SK-N-DZ (cell line): ENCODE measurements at places on chromosomes 12 and 14.
A peak's percentile ranks its signal among the peaks of the same experiment; 100 is the strongest.

GRCh38 chr12:14773685-14774073 is 29.6 kb downstream of the WBP11 start:
- DNase-seq = no peak

DNA sequence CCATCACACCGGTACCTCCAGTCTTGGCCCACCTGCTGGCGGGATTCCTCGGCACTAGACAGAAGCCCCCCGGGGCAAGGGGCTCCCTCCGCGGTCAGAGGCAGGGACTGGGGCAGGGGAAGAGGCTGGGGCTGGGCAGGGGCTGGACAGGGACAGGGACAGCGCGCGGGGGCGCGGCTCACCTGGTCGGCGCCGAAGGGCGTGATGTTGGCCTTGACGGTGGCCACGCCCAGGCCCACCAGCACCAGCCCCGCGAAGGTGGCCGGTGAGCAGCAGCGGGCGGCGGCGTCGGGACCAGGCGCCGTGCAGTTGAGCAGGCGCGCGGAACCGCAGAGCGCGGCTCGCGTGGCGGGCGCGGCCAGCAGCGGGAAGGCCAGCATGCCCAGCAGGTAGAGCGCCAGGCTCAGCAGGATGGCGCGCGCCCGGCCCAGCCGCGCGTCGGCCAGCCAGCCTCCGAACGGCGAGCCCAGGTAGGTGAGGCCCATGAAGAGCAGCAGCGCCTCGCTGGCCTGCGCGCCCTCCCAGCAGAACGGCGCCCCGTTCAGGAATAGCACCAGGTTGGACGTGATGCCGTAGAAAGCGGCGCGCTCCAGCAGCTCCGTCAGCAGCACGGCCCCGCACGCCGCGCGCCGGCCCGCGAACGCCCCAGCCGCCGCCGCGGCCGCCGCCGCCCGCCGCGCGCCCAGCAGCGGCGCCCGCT is 392 bp downstream of the SLC15A4 start:
- peak; percentile 20 for DNase-seq

GRCh38 chr14:60064491-60065072 is 27.1 kb upstream of the PCNX4 start:
- DNase-seq = peak; percentile 9

DNA sequence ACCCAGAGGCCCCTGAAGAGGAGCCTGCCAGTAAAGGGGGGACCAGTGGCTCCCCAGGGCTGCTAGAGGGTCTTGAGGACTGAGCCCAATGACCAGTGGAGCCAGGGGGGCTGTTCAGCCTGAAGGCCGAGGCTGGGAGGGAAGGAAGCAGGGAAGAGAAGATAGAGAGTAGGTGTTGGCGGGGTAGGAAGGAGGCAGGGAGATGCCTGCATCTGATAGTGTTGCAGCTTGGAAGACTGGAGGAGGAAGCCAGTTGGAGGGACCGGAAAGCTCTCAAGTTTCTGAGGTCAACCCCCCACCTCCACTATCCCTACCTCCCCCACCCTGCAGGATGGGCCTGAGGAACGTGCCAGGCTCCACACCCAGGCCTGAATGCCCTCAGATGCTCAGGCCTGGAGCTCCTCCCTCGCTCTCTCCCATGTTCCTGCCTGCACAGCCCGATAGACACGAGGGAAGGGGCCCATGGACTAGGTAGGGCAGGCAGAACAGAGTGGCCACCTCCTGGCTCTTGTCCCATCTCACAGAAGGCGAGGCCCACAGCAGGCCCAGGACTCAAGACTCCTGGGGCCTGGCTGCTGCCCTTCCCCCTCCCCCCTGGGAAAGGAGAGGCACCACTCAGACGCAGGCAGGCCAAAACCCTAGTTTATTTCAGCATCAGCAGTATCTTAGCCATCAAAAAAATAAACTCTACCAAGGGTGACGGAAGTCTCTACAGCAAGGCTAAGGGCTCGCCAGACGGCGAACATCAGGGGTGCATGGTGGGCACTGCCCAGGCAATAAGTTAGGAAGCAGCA is 3.4 kb downstream of the CKB start:
- DNase-seq = no peak

- no peak for DNase-seq
Measured at GRCh38 chr12:89348894-89349699, 3.2 kb downstream of the DUSP6 start.

DNA sequence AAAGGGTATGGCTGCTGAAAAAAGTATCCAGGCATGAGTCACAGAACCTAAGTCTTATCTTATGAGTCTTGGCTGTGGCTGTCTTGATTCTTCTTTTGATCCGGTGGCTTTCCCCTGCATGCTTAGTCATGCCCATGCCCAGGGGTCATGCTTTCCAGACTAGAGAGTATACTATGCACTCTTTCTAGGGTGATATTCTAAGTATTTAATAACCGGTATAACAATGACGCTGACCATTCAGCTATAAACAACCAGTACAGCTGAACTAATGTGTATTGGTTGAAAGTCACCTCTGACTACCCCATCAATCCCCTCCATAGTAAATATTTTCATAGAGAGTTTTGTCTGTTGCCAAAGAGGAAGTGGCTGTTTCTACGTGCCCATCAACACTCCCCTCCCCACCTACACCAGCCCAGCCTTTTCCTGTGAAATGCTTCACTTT is 34.7 kb upstream of the NRXN3 start:
- DNase-seq = no peak

DNA sequence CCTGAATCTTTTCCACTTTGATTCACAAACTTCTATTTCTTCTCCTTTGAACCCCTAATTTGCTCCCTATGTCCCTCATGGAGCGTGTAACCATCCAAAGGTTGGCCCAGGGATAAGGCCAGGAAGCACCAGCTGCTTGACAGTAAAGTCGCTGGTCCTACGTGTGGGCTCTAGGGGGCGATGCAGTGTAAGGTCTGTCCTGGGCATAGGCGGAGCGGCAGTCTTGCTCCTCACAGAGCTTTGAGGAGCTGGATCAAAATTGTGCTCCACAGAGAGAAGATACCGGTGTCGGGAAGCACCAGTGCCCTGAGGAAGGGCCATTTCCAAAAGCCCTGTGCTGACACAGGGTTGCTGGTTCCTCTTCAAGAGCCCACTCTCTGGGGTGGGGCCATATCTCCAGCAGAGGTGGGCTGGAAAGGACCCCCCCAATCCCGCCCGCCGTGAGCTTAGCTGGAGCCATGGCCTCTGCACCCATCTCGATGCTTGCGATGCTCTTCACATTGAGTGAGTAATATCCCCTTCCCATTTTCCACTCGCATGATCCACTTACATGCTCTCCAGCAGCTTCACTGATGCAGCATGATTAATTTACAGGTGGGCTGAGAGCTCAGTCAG is 49.9 kb upstream of the OR4E1 start:
- peak; percentile 9 for DNase-seq

GRCh38 chr12:7349418-7349817 is 45.5 kb downstream of the ACSM4 start:
- DNase-seq = no peak

DNA sequence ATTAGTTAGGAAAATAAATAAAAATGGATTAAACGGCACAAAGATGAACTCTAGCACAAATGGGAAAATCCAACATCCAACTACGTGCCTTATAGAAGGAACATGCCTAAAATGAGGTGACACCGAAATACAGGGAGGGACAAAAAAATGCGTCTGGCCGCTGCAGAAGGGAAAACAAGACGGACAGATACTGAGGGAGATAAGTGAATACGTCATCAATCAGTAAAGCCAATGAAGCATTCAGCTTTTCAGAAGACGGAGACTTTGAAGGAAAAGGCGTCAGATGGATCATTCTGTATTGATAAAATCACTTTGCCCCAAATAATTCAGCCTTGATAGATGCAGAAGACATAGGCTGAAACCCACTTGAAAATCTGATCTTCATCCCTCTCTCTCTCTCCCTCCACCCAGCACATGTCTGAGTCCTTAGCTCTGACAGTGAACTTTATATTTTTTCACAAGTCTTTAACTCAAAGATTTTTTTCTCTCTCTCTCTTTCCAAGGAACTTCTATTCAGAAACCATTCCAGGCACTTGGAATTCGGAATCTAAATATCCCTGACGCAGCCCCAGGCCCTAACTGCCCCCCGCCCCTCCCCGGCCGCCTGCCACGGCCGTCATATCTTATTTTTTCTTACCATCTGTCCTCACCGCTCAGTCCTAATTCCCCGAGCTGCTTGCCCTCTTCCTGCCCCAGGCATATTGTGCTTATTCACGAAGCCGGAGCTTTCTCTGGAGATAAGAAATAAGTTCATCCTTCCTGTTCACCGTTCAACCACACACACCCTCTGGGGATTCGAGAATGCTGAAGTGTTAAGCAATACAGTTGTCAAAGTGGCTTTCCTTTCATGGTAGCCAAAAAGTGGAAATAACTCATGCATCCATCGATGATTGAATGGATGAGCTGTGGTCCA is 35.5 kb upstream of the RFLNA start:
- no peak for DNase-seq

DNA sequence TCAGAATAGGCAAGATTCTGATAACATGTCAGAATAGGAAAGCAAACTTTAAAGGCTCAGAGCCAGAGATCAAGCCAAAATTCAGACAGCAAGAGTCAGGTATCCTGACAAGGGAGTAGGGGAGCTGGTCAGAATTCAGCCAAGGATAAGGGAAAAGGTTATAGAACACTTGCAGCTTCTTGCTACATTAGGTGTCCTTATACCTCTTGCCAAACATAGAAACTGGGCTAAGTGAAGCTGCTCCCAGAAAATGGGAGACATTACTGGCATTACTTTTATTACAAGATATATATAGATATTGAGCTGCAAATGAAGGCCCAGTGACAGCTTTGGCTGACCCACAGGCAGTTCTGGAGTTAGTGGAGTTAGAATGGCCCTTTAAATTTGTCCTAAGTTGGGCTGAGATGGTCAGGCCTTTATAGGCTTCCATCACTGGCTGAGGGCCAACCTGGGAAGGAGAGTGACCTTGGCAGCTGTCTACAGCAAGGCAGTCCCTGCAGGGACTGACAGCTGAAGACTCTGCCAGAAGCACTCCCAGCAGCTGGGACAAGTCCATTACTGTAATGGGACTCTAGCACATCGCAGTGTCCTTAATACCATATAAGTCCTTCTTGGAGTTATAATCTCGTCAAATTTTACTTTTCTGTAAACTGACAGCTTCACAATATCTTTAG is 83.0 kb downstream of the LRRC9 start:
- DNase-seq = no peak

DNA sequence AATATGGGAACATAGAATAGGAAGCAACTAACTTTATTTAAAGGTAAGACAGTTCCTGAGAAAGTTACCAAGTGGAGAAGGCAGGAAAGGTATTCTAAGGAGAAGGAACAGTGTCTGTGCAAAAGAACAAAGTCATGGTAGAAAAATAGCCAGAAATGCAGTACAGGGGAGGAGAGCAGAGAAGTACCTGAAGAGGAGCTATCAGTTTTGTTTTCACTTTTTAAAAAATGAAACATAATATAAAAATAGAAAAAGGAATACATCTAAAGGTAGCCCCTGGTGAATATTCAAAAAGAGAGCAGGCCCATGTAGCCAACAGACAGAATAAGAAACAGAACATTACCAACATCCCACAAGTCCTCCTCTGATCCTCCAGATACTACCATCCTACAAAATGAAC is 408.7 kb downstream of the ADAMTS20 start:
- no peak for DNase-seq

GRCh38 chr12:114313910-114314309 is 92.0 kb downstream of the TBX5 start:
- no peak for DNase-seq

DNA sequence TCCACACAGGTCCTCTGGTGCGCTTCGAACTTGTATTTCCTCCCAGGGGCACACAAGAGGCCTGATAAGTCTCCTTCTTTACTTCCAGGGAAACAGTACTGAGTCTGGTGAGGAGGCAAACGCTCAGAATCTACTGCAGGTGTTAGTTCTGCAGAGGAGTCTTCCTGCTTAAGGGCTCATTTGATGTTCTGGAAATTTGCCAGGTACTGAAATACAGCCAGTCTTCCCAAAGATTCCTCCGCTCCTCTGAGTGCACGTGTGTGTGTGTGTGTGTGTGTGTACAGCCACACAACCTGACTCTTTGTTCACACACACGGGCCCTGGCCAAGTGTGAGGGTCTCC is 92.0 kb downstream of the FBXL14 start:
- DNase-seq = no peak

DNA sequence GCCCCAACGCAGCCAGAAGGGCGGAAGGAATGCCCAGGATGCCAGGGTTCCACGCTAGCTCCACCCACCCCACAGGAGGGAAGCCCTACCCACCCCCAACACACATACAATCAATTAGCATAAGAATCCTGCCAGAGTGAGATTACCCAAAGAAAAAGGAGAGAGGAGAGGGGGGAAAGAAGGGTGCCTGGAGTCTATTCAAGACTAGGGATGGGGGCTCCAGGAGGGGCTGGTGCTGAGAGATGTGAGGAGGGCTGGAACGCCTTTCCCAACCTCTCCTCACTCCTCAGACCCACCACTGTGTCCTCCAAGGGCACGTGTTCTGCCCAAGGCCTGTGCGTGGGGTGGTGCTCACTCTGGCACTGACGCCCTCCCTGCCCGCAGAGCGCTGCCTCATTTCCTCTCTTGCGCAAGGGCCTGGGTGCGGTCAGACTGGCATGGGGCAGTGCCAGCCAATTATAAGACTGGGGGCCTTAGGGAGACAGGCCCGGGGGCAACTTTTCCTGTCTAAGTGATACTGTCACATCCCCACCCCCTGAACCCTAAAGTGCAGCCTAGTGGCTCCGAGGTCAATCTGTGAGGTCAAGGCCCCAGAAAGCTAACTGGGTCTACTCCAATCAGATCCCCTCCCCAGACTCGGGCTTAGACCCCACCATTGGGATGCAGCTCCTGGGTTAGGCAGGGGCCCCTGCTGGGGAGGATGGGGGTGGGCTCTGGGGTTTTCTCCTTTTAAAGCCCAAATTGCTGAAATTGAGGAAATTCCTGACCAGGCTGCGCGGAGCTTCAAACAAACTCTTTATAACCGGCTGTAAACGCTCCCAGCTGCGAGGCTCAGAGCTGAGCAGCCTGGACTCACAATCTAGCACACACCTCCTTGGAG is 10.2 kb upstream of the ITGB7 start:
- no peak for DNase-seq

DNA sequence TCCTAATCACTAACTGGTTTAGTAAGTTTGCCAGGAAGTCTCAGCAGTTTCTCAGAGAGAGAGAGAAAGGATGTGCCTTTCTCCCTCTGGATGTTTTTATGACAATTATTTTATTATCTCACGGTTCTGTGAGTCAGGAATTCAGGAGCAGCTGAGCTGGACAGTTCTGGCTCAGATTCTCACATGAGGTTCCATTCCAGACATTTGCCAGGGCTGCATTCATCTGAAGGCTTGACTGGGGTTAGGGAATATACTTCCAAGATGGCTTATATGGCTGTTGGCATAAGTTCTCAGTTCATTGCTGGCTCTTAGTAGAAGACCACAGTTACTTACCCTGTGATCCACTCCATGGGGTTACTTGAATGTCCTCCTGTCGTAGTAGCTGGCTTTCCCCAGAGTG is 101.2 kb upstream of the ATF7IP start:
- DNase-seq = no peak

GRCh38 chr14:76911473-76911872 is 85.3 kb downstream of the LRRC74A start:
- DNase-seq = no peak

GRCh38 chr14:24366413-24366720 is 1.6 kb upstream of the NFATC4 start:
- DNase-seq = no peak

DNA sequence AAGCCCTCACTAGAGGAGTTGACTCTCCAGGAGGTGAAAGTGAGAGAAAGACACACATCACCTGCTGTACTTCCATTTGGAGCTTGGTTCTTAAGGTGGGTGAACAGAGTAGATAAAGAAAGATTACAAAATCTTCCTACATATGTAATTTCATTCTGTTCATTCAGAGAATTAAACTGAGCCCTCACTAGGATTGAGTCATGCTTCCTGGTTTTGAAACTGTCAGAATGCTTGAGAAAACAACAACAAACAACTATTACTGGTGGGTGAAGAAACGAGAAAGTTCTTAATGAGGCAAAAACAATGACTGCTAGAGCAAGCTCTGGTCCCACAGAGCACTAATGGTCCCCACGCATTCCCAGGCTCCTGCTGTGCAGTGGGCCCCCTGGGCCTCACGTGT is 841.7 kb downstream of the VRK1 start:
- DNase-seq = no peak
